Natural killer cell treated with Interleukin-12 subunit alpha and Interleukin-12 subunit beta and Interleukin-15 and Interleukin-18, amount 100 ng/mL, for 72 hours (primary cell): ENCODE measurements at places on chromosomes 7 and 10.

DNA sequence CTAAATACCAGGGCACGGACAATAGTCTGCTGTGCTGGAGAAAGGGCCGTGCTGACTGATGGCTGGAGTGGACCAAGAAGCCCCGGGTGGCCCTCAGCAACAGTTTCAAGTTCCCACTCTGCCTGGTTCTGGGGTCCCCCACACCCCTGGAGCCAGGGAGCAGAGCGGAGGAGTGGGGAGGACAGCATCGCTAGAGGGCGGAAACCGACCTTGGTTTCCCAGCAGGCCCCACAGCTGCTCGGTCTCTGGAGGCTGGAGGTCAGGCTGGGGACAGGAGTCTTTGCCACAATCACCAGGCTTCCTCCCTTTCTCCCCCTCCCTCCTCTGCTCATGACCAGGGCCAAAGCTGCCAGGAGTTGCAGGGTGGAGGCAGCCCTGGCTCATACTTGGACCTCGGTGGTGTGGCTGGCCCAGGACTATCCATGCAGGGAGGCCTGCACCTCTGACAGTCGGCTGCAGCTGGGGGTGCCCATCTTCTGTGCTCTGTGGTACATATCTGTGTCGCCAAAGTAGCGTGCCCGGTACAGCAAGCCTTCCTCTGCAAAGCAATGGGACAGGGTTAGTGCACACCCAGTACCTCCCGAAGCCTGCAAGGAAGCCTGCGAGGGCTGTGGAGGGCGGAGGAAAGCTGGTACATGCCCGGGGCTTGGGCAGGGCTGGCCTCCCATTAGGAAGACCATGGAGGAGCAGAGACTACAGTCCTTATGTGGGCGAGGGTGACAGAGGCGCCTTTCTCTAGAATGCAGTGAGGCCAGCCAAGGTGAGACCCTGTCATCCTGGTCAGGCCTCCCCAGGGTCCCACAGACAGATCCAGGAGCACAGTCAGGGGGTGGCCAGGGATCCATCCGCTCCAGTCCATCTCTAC is 19.1 kb downstream of the DNAJB12 start:
- DNase-seq = peak; percentile 76

DNA sequence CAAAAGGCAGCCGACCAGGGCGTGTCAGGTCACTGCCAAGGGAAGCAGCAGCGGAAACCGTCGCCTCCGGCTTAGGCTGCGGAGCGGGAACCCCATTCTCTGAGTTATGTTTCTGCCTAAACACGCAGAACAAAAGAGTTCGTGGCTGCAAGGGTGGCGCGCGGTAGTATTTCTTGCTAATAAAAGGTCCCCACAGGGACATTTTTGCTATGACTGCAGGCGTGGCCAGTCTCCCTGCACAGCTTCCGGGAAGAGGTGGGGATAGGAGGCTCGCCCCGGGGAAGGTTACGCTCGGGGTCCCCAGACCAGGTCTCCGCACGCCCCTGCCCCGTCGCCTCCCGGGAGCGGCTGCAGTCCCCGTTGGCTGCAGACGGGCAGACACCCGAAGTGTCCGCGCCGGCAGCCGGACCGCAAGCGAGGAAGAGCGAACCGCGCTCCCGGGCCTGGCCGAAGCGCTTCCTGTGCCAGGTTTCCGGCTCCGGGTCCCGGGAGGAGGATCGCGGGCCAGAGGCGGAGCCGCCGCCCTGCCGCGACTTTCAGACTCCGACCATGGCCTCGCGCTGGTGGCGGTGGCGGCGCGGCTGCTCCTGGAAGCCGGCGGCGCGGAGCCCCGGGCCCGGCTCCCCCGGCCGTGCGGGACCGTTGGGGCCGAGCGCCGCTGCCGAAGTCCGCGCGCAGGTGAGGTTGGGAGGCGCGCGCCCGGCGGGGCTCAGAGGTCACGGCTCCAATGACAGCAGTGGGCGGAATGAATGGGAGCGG is at the start of gene PDSS1:
Gene PDSS1 (plus strand): TSS at position 539 of the 759 bp plus-strand sequence. CDS start 11 bp downstream, at position 550.
- DNase-seq = peak; percentile 82

DNA sequence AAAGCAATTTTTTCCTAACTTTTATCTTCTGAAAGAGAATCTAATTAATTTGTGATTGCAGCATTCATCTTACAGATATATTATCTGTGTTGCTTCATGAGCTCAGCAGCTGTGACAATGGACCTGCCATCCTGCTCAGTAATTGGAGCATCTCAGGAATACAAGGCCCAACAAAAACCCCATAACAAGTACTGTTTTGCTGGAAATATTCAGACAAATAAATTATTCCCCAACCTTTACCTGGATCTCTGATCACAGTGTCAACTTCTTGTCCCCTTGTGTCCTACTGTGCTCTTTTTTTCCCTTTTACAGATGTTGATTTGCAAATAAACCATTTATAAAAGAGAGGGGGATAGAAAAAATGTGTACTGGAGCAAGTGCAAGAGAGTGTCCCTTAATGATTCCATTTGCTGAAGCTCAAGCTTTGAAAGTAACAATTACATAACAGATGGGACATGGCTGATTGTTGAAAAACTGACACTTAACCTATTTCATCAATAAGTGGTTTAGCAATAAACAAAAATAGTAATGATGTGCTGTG is 1063.4 kb upstream of the GHITM start:
- no peak for DNase-seq

- DNase-seq = no peak
These were observed 1.5 kb upstream of the NRP1 start for GRCh38 chr10:33335801-33336581.

- no peak for DNase-seq
These were observed 36.3 kb upstream of the PDK4 start for GRCh38 chr7:95632609-95633008.
